ENCODE measurements at places on chromosomes 5 and 9.
A peak's percentile ranks its signal among the peaks of the same experiment; 100 is the strongest.

DNA sequence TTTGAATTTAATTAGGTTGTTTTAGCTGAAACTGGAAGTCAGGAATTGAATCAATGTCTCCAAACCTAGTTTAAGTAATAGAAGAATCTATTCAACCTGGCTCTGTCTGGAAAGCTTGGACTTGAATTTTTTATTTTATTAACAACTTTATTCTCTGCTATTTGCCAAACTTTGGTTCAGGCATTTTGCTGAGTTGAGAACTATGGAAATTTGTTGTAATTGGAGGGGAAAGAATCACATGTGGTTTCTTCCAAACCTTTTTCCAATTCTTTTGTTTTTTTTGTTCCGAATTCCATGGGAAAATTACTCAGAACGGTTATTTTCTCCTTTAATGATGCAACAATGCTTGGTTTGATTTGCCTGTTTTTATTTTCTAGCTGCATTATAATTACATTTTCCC lies 98.2 kb upstream of the RPS23 start:
- no peak for DNase-seq

DNA sequence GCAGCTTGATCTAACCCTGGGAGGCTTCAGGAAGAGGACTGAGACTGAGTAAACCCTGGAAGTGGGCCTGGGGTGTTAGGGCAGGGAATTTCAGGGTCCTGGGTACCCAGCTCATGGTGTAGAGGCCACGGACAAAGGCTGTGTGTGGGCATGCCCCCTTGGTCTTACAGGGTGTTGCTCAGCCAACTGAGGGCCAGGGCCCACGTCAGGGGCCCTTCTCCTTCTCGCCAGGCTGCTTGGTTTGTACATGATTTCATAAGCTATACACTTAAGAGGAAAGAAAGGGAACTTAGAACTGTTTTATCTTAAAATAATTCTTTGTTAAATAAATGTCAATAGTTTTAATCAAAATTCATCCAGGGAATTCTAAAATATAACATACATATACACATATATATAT lies 95.4 kb downstream of the TLE4 start:
- DNase-seq, result no peak

- DNase-seq, result no peak
These were observed 211.5 kb upstream of the GAS1 start for GRCh38 chr9:87158765-87159164.

GRCh38 chr5:180161420-180162303 lies 47.3 kb downstream of the RASGEF1C start:
- no peak for DNase-seq

DNA sequence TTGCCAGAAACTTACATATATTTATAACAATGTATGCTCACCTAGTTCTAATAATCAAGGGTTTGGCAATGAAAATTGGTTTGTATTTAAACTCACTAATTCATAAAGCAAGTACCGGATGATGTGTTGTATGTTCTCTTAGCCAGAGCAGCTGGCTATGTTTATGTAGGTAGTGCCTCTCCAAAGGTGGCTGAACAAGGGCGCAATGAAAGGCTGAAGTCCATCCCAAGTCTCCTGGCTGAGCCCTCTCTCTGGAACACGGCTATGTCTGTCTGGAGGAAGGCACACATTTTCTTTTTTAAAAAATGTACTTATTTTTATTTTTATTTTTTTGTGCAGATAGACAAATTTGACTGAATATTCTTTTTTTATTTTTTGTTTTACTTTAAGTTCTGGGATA lies 141.2 kb upstream of the DAB2 start:
- DNase-seq, result no peak

- no peak for DNase-seq
These were observed 53.7 kb upstream of the EXOC3 start for GRCh38 chr5:389197-389821.

DNA sequence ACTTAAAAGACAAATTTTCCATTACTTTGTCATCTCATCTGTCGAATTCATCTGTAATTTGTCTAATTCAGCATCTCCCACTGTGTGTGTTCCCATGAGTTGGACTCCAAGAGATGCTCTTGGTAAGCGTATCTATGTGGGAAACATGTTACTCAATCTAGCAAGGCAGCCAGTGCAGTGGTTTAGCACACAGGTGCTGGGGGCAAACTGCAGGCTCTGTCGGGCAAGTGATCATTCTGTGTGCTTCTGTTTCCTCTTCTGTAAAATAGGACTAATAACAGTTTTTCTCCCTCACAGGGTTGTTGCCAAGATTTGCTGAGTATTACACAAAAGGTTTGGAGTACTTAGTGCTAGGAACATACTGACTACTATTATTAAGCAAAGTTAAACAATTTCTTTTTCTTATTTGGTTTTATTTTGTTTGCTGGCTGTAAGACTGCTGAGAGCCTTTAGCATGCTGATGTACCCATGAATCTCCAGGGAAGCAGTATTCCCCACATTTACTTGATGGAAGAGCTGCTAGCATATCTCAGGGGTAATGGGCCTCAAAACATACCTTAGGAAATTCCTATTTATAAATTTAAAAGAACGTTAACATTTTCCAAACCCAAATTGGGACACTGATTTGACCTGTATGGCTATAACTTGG lies 709 bp upstream of the GAPT start:
- DNase-seq, result no peak

- peak; percentile 30 for DNase-seq
These were observed 25.3 kb upstream of the RECK start for GRCh38 chr9:36011379-36011778.

- no peak for DNase-seq
These were observed 110.2 kb upstream of the ISL1 start for GRCh38 chr5:51273021-51273420.

DNA sequence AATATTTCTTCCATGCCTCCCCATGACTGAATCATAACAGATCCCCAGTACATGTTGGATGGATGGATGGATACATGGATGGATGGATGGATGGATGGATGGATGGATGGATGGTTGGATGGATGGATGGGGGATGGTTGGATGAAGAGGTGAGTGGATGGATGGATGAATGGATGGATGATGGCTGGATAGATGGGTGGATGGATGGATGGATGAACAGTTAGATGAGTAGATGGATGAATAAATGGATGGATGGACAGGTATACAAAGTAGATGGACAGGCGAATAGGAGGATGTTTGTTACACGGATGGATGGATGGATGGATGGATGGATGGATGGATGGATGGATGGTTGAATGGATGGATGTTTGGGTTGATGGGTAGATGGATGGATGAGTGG lies 120.0 kb upstream of the HAND1 start:
- DNase-seq, result no peak

GRCh38 chr9:16442622-16443021 lies 427.8 kb downstream of the BNC2 start:
- peak; percentile 79 for DNase-seq

- no peak for DNase-seq
These were observed 41.9 kb downstream of the ZNF354A start for GRCh38 chr5:178688551-178688950.

- DNase-seq, result peak; percentile 65
These were observed 155.7 kb downstream of the C9orf50 start for GRCh38 chr9:129464972-129465833.

GRCh38 chr9:37053684-37054362 lies 19.8 kb upstream of the PAX5 start:
- DNase-seq, result no peak

- no peak for DNase-seq
These were observed 43.7 kb downstream of the OR2V1 start for GRCh38 chr5:181087309-181087708.

DNA sequence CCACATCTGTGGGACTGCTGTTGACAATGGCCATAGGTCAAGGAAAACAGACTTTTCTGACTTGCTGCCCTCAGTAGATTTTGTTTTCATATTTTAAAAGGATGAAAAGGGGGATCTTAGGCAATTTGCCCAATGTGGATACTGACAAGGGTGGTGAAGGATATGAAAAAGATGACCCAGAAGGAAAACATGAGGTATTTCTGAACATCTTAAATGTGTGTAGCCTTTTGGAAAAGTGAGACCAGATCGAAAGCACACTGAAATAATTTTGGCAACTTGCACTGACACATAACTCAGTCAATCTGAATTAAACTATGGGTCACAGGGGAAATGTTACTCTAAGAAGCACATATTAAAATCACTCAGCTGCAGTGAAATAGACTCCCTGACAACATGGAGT lies 1793.0 kb upstream of the ACO1 start:
- no peak for DNase-seq

GRCh38 chr5:174381241-174381640 lies 335.7 kb downstream of the NSG2 start:
- DNase-seq, result no peak

- DNase-seq, result peak; percentile 44
These were observed 8.8 kb downstream of the MAPK9 start for GRCh38 chr5:180283026-180283615.

- peak; percentile 83 for DNase-seq
These were observed 84.4 kb downstream of the C9orf152 start for GRCh38 chr9:110123341-110124095.

GRCh38 chr5:149210968-149211490 lies 60.6 kb upstream of the AFAP1L1 start:
- DNase-seq, result no peak

DNA sequence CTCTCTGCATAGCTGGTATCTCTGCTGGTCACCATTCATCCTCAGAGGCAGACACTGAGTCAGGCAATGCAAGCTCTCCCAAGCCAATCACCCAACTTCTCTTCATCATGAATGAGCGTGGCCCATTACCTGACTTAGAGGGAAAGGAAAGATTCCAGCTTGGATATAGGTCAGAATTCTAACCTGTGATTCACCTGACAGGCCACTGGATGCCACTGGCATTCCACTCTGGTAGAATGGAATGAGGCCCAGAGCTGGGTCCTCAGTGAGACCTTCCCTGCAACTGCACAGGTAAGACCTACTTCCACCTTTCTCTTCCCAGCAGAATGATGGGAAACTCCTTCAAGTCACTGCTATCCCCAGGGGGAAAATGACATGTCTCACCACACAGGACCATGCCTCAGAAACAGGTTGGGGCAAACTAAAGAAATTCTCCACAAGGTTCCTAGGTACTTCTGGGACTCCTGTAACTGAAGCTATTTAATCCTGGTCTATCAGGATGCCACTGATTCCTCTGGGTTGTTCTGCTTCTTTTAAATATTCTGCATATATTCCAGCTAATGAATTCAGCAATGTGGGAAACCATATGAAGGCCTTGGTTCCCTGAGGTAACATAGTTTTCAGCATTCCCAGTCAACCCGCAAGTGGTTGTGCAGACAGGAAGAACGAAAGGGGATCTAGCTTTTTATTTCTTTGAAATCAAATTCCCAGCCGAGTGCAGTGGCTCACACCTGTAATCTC lies 62.0 kb downstream of the SUSD1 start:
- DNase-seq, result peak; percentile 10

DNA sequence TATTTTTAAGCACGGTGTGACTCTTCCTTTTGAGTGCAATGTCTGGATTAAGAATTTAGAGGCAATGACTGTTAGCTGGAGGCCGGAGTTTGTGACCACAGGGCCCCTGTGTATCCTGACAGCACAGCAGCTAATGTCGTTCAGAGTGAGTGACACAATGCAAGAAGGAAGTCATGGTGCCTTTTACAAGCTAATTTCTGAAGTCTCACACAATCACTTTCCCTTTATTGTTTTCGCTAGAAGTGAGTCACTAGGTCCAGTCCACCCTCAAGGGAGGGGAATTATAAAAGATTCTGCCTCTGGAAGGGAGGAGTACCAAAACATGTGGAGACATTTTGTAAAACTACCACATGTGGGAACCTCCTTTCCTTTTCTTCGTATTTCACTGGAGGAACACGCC lies 185.5 kb upstream of the FGF10 start:
- no peak for DNase-seq

DNA sequence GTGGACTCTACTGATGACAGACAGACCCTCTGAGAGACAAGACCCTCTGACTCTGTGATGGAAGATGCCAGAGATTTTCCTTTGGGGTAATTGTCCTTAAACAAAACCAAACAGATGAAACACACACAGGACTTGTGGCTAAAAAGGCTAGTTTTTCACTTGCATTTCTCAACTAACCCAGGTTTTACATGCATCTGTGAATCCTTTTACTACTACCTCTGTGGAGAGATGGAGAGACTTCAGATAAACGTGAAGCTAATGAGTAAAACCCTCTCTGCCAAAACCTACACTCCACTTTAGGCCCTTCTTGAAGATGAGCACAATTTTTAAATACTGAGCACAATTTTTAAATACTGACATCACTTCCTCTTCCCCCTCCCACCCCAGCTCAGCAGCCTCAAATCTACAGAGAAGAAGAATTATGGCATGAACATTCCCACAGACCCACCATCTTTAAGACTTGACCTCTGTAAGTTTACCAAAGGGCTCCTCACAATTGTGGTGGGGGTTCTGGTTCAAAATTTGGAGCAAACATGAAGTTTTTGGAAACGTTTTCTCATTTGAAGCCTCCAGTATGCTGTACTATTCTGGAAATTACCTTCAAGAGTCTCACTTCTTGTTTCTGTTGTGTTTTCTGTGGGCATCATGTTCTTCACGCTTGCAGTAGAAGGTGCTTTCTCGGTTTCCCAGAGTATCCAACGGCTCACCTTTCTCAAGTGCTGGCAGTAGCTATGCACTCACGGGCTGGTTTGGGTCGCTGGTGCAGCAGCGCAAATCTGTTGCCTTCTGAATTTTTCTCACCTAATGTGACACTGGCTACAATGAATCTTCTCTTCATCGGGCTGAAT lies 42.7 kb downstream of the ACER2 start:
- no peak for DNase-seq

DNA sequence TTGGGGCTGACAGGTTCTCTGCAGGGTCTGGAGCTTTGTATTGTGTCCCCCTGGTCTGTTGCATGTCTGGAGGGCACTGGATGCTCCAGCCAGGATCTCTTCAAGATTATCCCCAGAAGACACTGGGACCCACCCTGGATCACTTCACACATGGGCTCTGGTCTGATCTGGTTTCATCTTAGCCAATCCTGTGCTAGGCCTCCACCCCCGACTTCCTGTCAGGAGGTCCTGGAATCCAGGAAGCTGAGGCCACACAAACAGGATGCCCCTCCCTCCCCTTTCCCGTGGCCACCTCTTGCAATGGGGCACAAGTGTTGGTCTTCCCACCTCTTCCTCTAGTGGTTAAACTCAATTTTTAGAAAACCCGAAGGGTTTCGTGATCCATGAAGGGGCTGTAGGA lies 242.6 kb upstream of the MVB12B start:
- DNase-seq, result no peak

DNA sequence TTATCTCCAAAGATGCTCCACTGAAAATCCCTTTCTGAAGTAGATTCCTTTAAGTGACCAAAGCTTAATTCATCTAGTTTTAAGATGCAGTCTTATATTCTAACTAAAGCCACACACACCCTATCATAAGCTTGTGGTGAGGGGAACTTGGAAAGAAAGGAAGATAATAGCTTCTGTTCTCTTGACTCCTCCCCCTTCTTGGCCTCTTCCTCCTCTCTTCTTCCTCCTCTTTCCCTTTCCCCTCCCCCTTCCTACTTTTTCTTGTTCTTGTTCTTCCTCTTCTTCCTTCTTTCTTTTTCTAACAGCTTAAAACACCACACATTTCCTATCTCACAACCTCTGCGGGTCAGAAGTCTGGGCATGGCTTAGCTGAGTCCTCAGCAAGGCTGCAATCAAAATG lies 23.5 kb downstream of the IL7R start:
- DNase-seq, result no peak
